Thoracic aorta (tissue), 2 donors: ENCODE measurements at places on chromosomes 3 and 15. TPM values are rescaled to one million over a fixed set of nuclear protein-coding genes. Genes with fewer than 3 reads are reported as not detected.

DNA sequence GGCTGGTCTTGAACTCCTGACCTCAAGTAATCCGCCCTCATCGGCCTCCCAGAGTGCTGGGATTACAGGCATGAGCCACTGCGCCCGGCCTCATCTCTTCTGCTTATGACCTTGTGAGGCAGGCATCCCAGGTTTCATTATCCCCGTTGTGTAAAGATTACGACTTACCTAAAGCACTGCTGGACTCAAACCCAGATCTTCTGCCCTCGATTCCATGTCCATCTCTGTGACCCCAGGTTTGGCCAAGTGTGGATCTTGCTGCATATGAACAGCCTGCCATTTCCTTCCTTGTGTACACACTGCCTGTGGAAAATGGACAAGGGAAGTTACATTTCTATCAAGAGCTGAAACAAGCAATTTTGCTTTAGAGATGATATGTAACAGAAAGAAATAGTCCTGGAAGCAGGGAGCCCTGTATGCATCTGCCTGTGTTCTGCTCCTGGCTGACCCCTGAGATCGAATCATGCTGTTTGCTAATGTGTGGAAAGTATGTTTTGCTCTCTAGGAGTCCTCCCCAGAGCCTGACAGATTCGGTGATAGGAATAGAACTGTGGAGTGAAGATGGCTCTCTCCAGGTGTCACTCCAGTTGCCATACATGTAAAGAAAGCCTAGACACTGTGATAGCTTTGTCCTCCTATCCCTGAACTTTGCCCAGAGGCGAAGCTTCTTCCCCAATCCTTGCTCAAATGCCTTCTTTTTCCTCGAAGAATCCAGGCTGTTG lies 11.8 kb upstream of the LIPC start:
- no peak overlapping the region for H3K4me3 ChIP-seq
- no peak for DNase-seq
- no peaks in the 10 kb centered on the region for H3K36me3 ChIP-seq
- H3K27ac ChIP-seq = no peak overlapping the region

- H3K4me1 ChIP-seq = peaks cover 27% of the 10 kb centered on the region
- no peak for DNase-seq
- H3K27me3 ChIP-seq = no peaks in the 10 kb centered on the region
- H3K36me3 ChIP-seq = no peaks in the 10 kb centered on the region
Observed at GRCh38 chr15:80820092-80820491, 40.9 kb downstream of the CEMIP start.

GRCh38 chr3:16048435-16049318 lies 125.8 kb upstream of the GALNT15 start:
- no peak overlapping the region for H3K27ac ChIP-seq
- peak overlapping the region; percentile 34 for H3K4me3 ChIP-seq
- no peak for DNase-seq
- no peaks in the 10 kb centered on the region for H3K27me3 ChIP-seq
- no peaks in the 10 kb centered on the region for H3K36me3 ChIP-seq

DNA sequence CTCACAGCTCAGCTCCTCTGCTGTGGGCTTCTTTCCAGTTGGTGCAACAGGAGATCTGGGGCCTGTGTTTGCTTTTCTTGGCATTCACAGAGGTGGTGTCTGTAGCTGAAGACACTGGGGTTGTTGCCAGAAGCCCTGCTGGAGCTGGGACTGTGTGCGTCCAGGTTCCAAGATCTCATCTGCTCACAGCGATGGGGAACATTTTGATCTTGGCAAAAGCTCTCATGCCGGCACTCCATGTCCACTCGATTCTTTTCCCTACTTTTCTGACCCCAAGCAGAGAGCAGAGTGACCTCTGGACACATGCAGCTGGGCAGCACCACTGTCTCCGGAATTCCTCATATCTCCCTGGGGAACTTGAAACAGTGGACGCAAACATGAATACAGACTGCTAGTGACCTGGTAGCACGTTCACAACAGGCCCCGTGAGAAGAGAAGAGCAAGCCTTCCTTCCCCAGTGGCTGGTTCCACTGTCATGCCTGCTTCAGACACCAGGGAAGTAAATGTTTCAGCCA lies 36.1 kb upstream of the MECOM start:
- no peak for DNase-seq
- H3K27ac ChIP-seq = no peak overlapping the region
- no peaks in the 10 kb centered on the region for H3K27me3 ChIP-seq

LMCD1 gene
- 813 TPM for total RNA-seq

CMTM8 gene
- total RNA-seq = 2.8 TPM
